ENCODE measurements at places on chromosomes 4 and X.

- DNase-seq, result peak; percentile 14
Observed at GRCh38 chrX:18426004-18426320, 554 bp downstream of the CDKL5 start.

- DNase-seq, result no peak
Observed at GRCh38 chrX:118780509-118780908, 43.1 kb upstream of the ZCCHC12 start.

DNA sequence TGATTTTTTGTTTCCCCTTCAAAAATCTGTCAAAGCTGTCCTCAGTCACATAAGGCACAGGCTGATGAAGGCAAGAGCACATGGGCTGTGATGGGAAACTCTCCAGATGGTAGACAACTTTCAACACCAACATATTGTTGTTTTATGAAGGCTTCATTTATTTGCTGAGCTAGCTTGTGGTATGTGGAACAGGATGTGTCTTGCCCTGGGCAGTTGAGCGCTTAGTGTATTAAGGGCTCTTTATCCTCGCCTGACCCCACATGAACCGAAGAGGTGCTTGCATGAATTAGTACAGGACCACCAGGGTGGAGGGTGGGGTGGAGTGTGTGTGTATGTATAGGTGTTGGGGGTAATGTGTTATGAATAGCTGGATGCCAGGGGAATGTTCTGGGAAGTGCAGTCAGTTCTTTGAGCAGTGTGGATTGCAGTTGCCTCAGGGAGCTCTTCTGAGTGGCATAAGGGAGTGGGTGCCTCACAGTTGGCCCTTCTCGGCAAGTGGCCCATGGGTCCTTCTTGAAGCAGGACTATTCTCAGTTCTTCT, 103.1 kb downstream of the PHEX start:
- DNase-seq, result no peak

GRCh38 chr4:130077275-130077674, 981.3 kb downstream of the C4orf33 start:
- no peak for DNase-seq

GRCh38 chr4:140756319-140757231, at the start of gene TBC1D9:
TSS of gene TBC1D9 (minus strand) at chr4:140756385. CDS start at chr4:140756045, 340 bp downstream.
- DNase-seq, result peak; percentile 85

DNA sequence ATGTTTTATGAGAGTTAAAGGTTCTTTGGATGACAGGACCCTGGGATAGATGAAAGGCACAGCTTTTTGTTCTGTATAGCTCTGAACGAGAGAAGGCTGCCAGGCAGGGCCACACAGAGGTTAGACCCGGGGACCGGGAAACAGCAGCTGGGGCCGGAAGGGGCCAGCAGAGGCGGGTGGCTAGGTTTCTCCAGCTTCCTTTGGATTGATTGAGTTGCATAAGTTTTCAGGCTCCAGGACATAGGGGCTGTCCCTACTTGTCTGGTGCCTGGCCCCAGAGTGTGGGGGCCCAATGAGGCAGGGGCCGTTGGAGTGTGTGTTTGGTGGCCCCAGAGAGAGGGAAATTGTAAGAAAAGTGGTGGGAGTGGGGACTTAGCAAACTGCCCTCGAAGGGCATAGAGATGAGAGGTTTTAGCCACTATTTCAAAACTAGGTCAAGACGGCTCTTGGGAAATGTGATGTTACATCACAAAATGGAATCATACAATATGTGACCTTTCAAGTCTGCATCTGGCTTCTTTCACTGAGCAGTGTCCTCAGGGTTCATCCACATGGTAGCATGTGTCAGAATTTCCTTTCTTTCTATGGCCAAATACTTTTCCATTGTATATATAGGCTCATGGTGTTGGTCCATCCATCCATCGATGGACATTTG, 3.7 kb downstream of the ZFP92 start:
- DNase-seq, result no peak

GRCh38 chrX:153701706-153702105, 14.0 kb downstream of the SLC6A8 start:
- DNase-seq, result no peak

DNA sequence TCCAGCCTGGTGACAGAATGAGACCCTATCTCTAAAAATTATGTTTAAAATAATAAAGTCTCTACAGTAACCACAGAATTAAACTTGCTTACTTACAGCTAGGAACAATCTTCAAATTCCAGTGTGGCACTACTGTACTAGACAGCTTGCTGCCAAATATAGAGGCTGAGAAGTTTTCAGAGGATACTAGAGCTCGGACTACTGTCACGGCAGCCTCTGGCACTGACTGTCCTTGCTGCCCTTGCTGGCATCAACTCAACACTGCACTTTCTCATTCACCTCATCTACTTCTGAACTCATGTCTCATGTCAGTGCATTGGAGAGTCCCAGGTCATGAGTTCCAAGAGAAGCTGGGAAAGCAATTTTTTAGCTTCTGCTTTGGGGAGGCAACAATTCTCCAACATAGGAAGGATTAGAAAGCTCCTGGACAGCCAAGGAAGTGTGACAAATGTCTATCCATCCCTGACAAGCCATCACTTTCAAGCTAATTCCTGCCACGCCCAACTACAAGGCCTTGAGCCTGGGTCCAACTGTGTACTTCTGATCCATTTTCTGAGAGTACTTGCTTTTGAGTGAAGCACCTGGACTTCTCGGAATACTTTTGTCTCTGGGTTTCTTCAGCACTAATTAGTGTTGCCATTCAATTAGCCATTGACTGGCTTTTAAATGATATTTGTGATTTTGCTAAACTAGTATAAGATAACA, 98.6 kb upstream of the NR3C2 start:
- no peak for DNase-seq

GRCh38 chrX:54540289-54540688, 10.3 kb downstream of the GNL3L start:
- DNase-seq, result no peak

- no peak for DNase-seq
Observed at GRCh38 chrX:13212191-13212651, 107.6 kb downstream of the ATXN3L start.

GRCh38 chr4:15382669-15383273, 45.1 kb upstream of the C1QTNF7 start:
- no peak for DNase-seq

DNA sequence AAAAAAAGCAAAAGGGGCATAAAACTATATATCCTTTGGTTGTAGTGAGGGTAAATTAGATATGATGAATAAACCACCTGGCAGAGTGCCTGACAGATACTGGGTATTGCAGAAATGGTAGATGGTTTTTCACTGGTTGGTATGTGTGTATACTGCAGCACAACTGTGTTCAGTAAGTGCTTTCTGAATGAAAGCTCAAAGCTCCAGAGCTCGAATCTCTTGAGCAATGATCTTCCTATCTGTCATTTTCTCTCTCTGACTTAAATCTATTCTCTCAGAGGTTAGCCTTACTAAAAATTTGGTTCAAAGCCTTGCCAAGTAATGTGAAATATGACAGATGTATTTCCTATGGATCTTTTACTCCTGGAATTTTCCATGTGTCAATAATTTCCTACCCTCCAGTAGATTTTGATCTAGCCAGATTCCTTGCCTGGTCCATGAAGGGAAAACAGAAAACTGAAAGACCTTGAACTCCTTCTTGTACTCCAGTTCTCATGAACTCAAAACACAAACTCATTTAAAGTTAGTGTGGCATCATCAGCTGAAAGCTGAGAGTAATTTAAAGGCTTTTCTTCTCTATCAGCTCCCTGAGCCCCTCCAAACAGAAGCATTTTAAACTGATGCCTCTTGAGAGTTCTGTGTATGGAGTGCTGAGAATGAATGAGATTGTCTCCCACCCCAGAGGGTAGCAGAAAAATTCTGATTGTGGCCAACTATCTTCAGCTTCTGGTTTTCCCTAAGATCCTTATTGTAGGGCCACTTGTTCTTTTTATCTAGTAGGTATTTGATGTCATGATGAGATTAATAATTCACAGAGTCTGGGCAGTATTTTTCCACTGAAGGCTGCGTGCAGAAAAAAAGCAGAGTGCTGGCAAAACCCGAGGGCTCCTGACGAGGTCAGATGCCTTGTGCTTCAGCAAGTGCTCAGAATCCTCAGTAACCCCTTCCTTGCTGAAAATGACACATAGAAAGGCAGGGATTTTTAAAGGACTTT, 363.4 kb upstream of the BOD1L1 start:
- DNase-seq, result no peak

GRCh38 chr4:76016393-76016792, 6.9 kb downstream of the CXCL10 start:
- DNase-seq, result no peak

GRCh38 chr4:121057466-121057922, 14.8 kb downstream of the NDNF start:
- peak; percentile 31 for DNase-seq

DNA sequence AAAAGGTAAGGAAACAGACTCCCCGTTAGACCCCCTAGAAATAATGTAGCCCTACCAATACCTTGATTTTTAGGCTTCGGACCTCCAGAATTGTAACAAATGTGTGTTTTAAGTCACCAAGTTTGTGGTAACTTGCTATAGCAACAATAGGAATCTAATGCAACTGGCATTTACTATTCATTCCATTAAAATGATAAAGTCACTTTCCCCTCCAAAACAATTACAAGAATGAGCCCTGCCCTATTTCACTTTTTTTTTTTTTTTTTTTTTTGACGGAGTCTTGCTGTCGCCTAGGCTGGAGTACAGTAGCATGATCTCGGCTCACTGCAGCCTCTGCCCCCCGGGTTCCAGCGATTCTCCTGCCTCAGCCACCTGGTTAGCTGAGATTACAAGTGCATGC, 3.5 kb upstream of the DDX60L start:
- no peak for DNase-seq

DNA sequence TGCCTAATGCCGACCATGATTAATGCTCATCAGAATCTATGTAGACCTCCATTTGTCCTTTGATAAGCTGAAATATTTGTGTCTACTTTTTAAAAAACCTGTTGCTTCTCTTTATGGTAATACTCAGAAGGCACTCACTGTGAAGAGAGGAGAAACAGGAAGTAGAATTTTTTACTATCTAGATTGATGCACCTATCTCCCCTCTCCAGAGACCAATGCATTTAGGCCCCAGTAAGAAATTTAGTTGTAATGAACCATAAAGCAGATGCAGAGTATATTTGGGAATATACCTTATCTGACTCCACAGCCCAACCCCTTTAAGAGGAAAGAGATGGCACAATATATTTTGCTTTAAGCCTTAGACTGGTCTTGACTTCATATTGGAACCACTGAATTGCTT, 11.1 kb downstream of the TBL1X start:
- DNase-seq, result no peak

GRCh38 chr4:39548425-39549067, 21.3 kb upstream of the UGDH start:
- DNase-seq, result no peak

- no peak for DNase-seq
Observed at GRCh38 chrX:115939636-115940160, 230.8 kb upstream of the AGTR2 start.

DNA sequence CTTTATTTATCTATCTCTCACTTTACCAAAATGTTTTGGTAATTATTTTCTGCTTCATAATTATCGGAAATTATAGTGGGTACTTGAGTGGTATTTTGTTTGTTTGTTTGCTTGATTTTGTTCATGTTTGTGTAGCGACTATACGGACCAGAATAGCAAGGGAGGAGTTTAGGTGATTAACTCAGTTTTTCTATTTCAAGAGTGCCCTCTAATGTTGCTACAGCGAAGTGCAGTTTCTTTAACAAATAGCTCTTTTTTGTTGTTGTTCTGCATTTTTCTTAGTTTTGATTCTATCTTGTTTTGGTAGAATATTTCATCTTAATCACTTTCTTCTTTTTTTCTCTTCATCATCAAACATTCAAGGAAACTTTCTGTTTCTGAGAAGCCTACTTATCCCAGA, 40.8 kb upstream of the QRFPR start:
- no peak for DNase-seq

- DNase-seq, result no peak
Observed at GRCh38 chr4:86603311-86603885, 9.3 kb downstream of the PTPN13 start.

DNA sequence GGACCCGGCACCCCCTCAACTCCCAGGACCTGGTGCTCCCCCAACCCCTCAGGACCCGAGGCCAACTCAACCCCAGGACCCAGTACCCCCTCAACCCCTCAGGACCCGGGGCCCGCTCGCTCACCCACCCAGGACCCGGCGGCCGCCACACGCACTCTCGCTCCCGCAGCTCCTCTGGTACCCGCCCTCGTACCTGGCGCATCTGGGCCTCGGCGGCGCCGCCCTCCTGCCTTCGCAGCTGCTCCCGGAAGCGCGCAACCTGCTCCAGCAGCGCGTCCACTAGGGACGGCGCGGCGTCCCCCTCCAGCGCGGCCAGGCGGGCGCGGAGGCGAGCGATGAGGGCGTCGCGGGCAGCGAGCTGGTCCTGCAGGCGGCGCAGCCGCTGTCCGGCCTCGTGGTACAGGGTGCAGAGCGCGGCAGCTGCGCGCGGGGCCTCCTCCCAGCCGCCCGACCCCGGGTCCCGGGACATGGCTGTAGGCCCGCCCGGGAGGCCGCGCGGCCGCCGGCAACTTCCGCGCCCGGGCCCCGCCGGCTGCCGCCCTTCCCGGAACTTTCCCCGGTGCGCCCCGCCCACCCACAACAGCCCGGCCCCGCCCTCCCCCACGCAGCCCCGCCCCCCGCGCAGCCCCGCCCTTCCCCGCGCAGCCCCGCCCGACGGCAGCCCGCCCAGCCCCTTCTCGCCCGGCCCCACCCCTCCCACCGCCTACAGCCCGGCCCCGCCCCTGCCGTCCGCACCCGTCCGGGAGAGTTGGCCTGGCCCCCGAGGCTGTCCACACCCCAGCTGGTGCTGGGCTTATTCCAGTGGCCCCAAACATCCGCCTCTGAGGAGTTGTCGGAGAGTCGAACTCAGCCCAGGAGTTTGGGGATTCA, at the start of gene TNIP2:
Gene TNIP2 (minus strand): TSS at position 516 of the 870 bp plus-strand sequence. CDS start 47 bp downstream, at position 469.
- DNase-seq, result peak; percentile 74

- DNase-seq, result no peak
Observed at GRCh38 chr4:80990851-80991250, 39.7 kb upstream of the BMP3 start.

DNA sequence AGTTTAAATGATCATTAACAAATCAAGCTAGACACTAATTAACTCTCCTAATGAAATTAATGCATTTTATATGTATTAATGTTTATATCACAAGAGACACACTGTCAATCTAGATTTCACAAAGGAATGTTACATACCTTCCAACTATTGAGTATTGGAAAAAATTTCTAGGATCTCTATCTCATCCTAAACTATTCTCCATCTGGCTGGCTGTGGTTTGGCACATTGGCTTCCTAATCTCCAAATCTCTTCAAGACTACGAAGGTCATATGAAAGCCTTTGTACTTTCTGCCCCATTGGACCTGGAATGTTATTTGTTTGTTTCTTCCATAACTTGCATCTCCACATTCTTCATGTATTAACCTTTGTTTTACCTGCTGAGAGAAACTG, 1160.0 kb downstream of the ADGRL3 start:
- DNase-seq, result no peak

GRCh38 chrX:115504167-115504566, 56.8 kb upstream of the PLS3 start:
- DNase-seq, result no peak

DNA sequence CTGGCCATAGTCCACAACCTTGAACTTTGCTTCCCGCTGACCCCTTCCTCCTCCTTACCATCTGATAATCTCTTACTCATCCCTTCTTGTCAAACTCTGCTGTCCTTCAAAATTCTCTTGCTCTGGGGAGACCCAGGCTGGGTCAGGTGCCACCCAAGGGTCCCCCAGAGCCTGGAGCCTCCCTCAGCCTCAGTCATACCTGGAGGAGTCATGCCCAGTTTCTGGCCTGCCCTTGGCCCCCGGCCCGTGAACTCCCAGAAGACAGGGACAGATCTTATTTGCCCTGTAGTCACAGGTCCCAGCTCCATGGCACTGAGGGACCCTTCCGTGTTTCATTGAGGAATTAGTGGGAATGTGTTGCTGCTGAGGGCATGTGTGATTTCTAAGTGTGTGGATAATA, 4.7 kb upstream of the GPR78 start:
- no peak for DNase-seq

- no peak for DNase-seq
Observed at GRCh38 chr4:144259285-144259684, 118.8 kb upstream of the GYPA start.

Data from endothelial cell (in vitro differentiated cells).